Mesothelial cell of epicardium (in vitro differentiated cells): ENCODE measurements at places on chromosomes 2 and 18. TPM values are rescaled to one million over a fixed set of nuclear protein-coding genes. Genes with fewer than 3 reads are reported as not detected.

The GCG gene
- 0.29 to 0.36 TPM in 2 of 3 replicates, not detected in the other for total RNA-seq

The FHOD3 gene
- total RNA-seq = 14.0 to 16.3 TPM (median 14.6 TPM) in 3 replicates

The UPP2 gene
- total RNA-seq = not detected in 3 replicates

DNA sequence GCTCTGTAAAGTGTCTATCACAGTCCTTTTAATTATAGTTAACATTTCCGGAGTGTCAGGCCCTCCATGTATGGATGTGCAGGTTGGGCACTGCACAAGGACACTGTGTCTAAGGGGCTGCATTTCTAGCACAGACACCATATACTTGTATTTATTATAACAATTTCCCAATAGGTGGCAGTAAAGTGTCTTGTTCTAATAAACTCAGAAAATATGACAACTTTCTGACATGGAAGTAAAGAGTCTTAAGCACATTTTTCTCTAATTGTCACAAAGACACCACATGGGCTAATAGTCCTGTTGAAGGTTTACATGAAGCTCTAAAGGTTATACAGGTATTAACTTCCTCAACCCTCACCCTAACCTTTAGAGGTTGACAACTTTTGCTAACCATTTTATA is 156.6 kb downstream of the DYSF start:
- no peak for DNase-seq

GRCh38 chr2:45974762-45975408 is 322.3 kb upstream of the EPAS1 start:
- no peak for DNase-seq

DNA sequence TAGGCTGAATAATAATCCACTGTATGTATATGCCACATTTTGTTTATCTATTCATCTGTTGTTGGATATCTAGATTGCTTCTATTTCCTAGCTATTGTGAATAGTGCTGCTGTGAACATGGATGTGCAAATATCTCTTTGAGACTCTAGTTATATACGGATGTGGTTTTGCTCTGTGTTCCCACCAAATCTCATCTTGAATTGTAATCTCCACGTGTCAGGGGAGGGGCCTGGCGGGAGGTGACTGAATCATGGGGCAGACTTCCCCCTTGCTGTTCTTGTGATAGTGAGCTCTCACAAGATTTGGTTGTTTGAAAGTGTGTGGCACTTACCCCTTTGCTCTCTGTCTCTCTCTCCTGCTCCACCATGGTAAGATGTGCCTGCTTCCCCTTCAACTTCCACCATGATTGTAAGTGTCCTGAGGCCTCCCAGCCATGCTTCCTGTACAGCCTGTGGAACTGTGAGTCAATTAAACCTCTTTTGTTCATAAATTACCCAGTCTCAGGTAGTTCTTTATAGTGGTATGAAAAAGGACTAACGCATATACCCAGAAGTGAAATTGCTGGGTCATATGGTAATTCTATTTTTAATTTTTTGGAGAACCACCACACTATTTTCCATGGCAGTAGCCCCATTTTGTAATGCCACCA is 86.1 kb upstream of the UPP2 start:
- DNase-seq = no peak

- peak; percentile 95 for DNase-seq
These were observed 181.4 kb downstream of the SMAD2 start for GRCh38 chr18:47748847-47749599.
